ENCODE measurements at places on chromosomes 12 and 14.

DNA sequence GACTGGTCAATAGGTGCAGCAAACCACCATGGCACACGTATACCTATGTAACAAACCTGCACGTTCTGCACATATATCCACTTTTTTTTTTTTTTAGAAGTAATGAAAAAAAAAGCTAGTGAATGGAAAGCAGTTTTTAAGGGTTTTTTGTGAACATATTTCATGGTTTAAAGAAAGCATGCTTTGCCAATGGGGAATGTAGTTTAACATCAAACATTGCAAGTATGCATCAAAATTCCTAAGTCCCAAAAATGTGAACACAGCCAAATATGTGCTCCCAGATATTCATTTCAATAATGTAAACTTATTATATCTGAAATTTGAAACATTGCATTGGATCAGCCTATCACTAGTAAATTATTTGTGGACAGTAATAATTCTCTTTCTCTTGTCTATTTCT is 710.4 kb upstream of the FLRT2 start:
- DNase-seq, result no peak

GRCh38 chr14:65531148-65531547 is 118.6 kb downstream of the FUT8 start:
- no peak for DNase-seq

DNA sequence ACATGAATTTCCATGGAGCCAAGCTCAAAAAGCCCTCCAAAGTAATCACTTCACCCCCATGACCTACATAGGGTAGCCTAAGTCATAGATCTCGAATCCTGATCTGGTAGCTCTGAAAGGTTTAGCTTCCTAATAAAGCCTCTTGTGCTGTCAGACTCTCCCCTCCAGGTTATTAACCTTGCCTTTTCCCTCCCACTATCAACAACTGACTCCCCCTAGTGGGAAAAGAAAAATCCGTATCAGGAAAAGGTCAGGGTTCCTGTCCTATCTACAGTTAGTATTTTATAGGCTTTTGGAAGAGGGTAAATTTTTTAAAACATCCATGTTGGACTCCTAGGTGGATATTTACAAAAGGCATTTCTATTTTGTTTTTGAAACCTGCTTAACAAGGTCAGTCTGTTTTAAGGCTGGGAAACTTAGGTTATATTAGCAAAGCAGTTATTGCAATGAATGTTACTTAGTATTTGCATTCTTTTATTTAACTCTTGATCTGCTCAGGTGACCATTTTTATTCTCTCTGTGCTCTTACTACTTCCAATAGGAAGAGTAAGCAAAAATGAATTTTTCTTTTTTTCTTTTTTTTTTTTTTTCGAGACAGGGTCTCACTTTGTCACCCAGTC is 8.0 kb downstream of the YY1 start:
- DNase-seq, result no peak

DNA sequence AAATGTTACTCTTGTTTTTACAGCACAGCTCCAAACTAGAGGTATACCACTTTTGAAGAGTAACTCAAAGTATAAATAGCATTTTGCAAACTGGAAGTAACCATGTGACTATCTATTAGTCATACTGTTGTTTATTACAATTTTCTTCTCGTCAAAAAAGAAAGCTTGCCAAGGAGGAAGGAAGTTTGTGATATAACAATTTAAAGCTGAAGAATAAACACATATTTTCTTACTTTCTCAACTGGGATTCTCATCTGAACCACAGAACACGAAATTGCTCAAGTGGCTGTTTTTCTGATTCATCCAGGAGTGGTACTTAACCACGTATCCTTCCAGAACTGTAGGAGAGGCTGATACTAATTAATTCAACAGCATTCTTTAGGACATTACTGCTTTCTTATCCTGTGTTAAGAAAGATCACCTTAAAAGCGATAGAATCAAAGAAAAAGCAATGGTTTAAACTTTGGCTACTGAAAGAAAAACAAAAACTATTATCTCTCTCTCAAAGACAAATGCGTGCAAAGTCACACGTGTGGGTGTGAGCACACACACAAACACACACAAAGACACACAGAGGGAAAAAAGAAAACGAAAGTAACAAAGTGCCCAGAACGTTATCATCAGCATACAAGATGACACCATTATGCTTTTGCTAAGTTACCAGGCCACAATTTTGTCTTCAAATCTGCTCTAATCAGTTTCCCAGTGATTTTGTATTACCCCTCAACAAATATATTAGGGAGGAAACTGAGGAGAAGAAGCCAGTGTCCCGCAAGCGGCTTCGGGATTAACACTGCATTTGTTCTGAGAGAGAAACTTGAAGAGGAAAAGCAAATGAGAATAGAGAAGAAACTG is at the start of gene CLEC2B:
Gene CLEC2B (minus strand): TSS at position 48 of the 855 bp plus-strand sequence.
- DNase-seq, result peak; percentile 31

- no peak for DNase-seq
Observed at GRCh38 chr12:68568922-68569569, 41.7 kb upstream of the RAP1B start.

- DNase-seq, result no peak
Observed at GRCh38 chr12:129195081-129195480, 341.8 kb downstream of the GLT1D1 start.

DNA sequence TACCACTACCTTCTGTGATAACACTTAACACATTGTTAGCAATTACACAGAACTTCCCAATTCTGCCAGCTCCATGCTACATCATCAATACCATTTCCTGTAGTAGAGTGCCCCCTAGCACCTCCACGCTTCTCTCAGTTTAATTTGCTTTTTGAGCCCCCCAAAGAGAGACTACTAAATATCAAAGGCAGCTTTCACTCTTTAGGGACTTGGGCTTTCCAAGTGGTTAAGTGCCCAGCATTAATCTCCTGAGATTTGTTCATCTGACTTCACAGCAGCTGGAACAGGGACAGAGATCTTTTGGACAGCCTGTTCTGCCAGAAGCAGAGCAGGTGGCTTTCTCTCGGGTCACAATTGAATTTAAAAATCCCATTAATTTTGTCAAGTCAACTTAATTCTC is 954.9 kb downstream of the DIO2 start:
- DNase-seq, result no peak

GRCh38 chr12:54019924-54020590 is 8.2 kb upstream of the HOXC6 start:
- DNase-seq, result no peak

- no peak for DNase-seq
Observed at GRCh38 chr12:5213990-5214389, 170.3 kb downstream of the KCNA5 start.

DNA sequence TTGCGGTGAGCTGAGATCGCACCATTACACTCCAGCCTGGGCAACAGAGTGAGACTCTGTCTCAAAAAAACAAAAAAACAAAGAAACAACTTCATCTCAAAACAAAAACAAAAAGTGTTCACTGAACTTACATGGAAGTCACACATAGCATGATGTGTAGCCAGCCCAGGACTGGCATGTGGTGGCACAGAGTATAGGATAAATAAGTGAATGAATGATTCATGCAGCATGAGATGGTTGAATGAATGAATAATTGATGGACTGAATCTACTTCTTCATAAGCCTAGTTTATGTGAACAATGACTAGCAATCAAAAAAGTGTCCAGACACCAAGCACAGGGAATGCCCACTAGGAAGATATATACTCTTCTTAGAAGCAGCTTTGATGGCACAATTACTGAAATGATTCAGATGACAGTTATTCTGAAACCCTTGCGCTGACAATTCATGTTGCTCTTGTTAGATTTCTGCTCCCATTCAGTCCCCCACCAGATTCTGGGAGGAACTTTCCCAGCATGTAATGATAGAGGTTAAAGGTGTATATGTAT is 31.6 kb upstream of the SERPINA6 start:
- no peak for DNase-seq

DNA sequence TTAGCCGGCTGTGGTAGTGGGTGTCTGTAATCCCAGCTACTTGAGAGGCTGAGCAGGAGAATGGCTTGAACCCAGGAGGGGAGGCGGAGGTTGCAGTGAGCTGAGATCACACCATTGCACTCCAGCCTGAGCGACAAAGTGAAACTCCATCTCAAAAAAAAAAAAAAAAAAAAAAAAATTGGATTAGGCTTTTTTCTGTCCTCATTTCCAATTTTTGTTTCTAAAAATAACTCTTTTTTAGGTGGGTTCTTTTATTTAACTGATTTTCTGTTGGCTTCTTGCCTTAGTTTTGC is 863.7 kb downstream of the LRFN5 start:
- DNase-seq, result no peak

GRCh38 chr14:96751505-96751904 is 45.7 kb upstream of the VRK1 start:
- DNase-seq, result no peak

GRCh38 chr12:45425426-45425825 is 209.5 kb downstream of the ANO6 start:
- no peak for DNase-seq

- no peak for DNase-seq
Observed at GRCh38 chr12:57441846-57442427, 7.4 kb downstream of the INHBC start.

GRCh38 chr12:85580562-85581168 is 255.5 kb downstream of the RASSF9 start:
- no peak for DNase-seq

DNA sequence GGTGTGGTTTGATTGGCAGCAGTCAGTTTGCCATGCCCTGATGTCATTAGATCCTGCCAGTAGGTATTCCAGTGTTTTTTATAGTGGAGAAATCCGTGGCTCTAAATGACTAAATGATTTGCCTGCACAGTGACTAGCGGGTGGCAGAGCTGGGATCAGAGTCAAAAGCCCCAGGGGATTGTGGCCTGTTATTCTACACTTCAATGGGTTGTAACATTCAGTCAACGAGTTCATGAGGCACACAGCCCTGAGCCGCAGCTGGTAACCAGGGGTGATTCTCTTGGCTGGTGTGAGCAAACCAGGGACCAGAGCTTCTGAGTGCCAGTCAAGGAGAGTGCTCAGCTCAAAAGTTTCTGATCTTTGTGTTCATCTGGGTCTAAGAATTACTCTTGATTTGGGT is 1.8 kb downstream of the MYH6 start:
- DNase-seq, result no peak

DNA sequence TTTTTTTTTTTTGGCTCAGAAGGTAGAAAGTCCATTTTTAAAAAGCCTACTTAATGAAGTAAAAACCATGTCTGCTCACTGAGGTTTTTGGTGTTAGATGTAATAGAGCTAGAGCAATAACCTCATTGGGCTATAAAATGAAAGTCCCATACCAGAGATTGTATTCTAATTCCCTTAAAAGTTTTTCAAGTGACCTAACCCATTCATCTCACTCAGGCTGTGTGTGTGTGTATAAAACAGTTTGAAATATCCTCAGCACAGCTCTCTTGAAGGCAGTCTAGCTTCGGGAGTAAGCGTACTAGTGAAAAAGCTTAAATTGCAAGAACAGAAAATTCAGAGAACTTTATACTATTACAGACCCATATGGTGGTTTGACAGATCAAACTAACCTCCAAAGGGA is 313.8 kb downstream of the CEP128 start:
- no peak for DNase-seq

DNA sequence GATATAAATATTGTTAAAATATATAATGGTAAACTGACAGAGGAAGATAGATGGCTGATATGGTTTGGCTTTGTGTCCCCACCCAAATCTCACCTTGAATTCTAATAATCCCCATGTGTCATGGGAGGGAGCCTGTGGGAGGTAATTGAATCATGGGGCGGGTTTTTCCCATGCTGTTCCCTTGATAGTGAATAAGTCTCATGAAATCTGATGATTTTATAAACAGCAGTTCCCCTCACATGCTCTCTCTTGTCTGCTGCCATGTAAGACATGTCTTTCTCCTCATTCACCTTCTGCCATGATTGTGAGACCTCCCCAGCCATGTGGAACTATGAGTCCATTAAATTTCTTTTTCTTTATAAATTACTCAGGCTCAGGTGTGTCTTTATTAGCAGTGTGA is 46.3 kb downstream of the PTCSC3 start:
- no peak for DNase-seq

DNA sequence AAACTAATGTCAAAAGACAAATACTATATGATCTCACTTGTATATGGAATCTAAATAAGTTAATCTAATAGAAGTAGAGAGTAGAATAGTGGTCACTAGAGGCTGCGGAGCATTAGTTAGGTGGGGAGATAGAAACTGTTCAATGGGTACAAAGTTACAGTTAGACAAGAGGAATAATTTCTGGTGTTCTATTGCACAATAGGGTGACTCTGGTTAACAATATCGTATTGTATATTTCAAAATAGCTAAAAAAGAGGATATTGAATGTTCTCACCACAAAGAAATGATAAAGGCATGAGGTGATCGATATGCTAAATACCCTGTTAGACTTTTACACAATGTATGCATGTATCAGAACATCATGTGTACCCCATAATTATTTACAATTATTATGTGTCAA is 42.9 kb downstream of the IGF1 start:
- no peak for DNase-seq

DNA sequence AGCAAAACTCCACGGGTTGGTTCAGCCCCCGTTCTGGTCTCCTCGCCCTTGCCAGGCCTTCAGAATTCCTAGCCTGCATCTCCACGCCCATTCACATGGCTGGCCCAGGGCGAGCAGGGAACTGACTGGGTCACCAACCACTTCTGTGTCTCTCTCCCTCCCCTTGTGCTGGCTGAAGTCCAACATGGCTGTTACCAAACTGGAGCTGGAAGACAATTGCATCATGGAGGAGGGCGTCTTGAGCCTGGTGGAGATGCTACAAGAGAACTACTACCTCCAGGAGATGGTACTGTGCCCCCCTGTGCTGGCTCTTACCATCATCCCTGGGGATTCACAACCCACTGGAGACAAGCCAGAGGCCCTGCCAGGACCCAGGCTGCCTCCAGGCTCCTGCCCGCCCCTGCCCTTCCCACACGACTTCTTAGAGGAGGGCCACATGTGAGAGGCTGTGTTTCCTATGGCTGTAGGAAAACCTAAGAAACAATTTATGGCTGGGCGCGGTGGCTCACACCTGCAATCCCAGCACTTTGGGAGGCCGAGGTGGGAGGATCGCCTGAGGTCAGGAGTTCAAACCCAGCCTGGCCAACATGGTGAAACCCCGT is 9.9 kb downstream of the LRRC74A start:
- no peak for DNase-seq

Measured in activated naive CD4-positive, alpha-beta T cell treated with anti-CD3 and anti-CD28 coated beads, Interleukin-2, amount 50 U/mL, for 16 hours (primary cell).